RWPE2 (cell line): ENCODE measurements at places on chromosomes 16 and 17.

GRCh38 chr17:75896415-75897159 is at the start of gene TRIM65:
Gene TRIM65, minus strand, starts transcription at chr17:75896951. Its CDS starts 14 bp downstream, at chr17:75896937.
- peak; percentile 83 for DNase-seq

GRCh38 chr17:2874189-2874686 is 78.0 kb downstream of the RAP1GAP2 start:
- DNase-seq: no peak

DNA sequence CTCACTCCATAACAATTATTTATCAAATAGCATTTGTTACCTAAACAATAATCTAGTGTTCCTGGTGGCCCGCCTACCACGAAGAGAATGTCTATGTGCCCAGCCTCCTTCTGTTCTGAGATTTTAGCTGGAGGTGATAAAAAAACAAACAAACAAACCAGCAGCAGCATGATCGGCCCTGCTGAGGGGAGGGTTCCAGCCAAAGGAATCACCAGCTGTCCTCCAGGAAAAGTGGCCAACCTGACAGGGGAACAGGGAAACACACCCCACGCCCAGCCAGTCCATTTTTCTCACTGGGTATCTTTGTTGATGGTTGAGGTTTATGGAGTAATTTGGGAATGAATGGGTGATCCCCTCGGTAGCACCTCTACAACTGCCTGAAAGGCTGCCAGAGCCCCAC is 203.0 kb upstream of the DYNLRB2 start:
- DNase-seq: no peak

GRCh38 chr17:76556765-76557367 is 17.0 kb downstream of the PRCD start:
- no peak for DNase-seq

DNA sequence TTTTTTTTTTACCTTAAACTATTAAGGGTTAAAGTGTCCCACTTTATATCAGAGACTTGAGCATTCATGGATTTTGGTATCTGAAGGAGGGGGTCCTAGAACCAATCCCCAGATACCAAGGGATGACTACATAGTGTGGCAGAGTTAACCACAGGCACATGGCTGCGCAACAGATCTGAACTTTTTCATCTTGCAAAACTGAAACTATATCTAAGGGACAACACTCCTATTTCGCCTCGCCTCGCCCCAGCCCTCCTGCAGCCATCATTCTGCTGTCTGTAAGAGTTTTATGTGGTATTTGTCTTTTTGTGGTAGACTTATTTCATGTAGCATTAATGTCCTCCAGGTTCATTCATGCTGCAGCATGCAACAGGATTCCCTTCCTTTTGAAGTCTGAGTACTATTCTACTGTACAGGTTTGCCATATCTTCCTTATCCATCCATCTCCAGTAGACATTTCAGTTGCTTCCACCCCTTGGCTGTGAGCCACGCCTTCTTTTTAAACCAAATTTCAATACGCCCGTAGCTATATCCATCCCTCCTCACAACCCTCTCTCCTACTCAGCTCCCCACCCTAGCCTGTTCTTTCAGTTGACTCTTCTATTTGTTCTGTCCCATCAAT is 53.2 kb downstream of the AMFR start:
- DNase-seq: no peak

DNA sequence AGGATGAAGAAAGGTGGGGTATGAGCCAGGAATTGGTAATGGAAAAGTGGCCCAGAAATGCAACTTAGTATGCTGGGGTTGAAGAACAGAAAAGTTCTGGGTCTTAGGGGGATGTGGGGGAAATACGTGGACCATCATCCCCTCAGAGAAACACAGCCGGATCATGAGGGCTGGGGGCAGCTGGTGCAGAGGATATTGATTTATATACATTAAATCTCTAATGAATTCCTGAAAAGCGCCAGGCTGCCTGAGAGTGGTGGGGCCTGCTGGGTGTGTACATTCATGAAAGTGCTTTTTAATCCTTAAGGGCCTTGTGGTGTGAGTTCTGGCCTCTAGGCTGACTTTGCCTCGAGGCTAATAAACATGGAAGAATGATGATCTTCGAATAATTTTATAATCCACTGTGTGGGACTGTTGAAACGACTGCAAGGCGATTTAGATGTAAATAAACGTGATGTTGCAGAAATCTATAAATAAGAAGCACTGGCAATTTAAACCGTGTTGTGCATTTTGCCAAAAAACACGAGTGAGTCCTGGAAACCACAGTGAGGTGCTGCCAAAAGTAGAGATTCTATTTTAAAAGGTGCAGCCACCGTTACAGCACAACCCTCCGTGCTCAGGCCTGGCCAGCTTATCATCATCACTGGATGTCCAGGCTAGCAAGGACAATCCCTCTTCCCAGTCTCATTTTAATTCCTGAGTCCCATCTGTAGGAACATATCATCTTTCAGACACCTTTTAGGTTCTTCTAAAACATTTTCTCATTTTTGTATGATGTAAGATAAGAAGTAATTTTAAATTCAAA is 32.1 kb downstream of the PRKAR1A start:
- DNase-seq: no peak

DNA sequence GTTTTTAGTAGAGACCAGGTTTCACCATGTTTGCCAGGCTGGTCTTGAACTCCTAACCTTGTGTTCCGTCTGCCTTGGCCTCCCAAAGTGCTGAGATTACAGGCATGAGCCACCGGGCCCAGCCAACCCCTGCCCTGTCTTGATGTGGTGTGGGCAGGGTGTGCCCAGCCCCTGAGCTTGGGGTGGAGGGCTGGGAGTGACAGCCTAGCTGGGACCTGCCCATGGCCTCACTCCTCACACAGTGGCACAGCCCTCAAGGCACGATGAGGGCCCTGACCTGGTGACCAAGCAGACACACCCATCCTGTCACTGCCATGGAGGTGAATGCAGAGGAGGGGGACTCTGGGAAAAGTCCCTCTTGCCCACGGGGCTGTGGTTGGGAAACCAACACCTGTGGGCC is 3.0 kb downstream of the IL32 start:
- DNase-seq: no peak

- no peak for DNase-seq
Observed at GRCh38 chr17:17749921-17750320, 68.7 kb downstream of the RAI1 start.

DNA sequence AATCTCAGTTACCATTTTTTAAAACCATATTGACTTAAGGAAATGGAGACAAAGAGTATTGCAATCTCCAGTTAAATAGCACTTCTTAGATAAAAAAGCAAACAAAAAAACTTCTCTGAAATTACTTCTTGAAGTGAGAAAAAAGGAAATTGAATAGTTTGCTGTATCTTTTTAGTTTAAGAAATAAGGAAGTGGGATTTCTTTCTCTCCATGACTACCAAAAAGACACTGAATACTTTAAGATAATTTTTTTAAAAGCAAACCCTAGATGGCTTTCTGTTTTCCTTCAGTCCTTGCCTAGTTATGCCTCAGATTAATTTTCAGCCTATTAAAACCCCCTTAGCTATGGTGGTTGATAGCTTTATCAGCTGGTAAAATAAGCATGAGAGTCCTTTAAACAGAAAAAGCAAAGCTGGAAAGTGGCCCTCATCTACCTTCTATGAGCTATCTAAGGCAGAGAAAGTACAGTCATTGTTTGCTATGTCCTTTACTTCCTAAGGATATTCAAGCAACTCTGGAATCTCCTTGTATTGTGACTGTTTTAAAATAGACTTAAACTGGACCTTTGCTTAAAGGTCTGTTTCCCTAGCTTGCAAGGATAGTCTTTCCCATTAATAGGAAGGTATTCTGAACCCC is 28.6 kb downstream of the TPPP3 start:
- DNase-seq: no peak

DNA sequence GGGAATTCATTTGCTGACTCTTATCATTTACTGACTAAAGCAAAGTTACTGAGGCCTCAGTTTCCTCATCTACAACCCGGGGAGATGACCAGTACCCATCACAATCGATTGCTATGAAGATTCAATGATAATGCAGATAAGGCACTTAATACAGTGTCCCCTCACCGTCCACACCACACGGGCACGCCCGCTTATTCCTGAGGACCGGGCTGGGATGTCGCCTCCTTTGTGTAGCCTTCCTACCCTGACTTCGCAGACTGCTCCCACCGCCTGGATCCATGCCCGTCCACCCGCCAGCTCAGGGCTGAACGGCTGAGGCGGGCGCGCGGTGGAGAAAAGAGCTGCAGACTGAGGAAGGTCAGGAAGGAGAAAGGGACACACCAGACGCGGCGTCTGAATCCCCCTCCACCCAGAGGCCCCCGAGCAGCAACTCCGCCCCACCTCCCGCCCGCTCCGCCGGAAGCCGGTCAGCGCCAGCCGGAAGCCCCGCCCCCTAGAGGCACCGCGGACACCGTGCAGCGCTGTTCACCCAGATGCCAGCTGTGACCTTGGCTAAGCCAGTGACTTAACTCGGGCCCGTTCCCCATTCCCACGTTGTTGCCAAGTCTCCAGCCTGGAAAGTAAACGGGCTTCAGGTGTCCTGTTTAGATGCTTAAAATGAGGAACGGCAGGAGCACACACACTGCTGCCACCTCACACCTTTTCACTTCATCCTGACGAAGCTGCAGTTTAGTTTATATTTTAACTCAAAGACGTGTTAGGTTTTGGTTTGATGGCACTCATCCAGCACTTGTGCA is at the start of gene KRABD2:
KRABD2 (minus strand) TSS at position 434 of the 797 bp plus-strand sequence.
- peak; percentile 94 for DNase-seq

- DNase-seq: no peak
Observed at GRCh38 chr16:78505036-78505435, 405.6 kb downstream of the WWOX start.

DNA sequence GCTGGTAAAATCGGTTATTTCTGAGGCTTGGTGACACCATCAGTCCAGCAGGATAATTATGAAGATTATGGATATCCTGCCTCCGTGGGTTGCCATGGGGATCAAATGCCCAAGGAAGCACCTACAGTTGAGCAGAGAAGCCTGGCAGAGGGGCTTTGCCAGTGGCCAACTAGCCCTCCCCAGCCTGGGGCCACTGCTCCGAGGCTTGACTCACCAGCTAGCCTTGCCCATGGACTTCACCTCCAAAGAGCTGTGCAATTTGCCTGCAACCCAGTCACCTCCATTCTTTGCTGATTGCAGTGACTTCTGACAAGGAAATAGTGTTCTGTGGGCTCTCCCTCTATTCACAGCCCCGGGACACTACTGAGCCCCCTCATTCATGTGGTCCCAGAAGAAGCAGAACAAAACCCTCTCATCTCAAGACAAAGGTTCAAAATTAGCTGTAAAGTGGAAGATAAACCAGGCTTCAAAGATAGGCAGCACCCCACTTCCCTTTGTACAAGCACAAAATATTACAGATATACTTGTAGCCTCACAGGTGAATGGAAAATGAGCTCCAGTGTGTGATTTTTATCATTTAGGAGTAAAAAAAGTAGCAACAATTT is 1.6 kb downstream of the PECAM1 start:
- DNase-seq: no peak

- no peak for DNase-seq
Observed at GRCh38 chr17:61254904-61255303, 144.7 kb upstream of the TBX2 start.

DNA sequence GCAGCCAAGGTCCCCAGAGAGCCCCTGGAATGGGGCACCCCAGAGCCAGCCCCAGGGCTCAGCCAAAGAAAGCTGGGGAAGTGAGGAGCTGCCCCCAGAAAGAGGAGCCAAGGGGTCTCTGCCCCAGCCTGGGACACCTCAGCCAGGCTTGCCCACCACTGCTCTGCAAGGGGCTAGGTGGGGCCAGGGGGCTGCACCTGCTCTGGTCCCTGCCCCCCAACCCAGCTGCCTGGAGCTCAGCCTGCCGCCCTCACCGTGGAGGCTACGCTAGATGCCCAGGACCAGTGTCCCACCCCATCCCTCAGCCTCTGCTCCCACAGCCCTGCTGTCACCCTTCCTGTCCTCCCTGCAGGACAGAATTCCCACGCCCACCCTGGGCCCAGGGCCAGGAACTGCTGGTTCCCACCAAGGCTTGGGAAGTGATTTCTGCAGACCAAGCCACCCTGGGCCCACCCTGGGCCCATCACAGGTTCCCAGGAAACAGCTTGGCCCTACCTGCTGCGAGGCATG is 28.1 kb upstream of the KRT17 start:
- DNase-seq: no peak

DNA sequence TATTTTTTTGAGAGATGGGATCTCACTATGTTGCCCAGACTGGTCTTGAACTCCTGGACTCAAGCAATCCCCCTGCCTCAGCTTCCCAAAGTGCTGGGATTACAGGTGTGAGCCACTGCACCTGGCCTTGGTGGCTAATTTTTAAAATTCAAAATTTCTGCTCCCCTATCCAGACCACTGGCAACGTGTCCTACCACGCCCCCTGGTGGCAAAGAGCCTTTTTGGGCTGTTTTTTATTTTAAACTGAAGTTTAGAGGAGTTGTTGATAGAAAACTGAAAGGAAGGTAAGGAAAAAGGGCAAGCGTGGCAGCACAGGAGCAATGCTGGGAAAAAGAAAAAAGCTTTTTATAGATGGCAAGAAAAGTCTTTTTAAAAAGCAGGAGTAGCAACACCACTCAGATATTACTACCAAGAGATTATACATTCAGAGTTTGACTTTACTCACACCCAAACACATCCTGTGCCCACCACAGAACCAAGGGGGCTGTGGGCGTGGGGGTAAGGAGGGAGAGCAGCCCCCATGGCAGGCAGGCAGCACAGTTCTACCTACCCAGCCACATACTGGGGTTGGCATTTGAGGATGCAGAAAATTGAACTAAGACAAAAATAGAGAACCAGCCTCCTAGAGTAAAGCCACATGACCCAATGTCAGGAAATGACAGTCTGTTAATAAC is 4.2 kb upstream of the MXRA7 start:
- DNase-seq: no peak

DNA sequence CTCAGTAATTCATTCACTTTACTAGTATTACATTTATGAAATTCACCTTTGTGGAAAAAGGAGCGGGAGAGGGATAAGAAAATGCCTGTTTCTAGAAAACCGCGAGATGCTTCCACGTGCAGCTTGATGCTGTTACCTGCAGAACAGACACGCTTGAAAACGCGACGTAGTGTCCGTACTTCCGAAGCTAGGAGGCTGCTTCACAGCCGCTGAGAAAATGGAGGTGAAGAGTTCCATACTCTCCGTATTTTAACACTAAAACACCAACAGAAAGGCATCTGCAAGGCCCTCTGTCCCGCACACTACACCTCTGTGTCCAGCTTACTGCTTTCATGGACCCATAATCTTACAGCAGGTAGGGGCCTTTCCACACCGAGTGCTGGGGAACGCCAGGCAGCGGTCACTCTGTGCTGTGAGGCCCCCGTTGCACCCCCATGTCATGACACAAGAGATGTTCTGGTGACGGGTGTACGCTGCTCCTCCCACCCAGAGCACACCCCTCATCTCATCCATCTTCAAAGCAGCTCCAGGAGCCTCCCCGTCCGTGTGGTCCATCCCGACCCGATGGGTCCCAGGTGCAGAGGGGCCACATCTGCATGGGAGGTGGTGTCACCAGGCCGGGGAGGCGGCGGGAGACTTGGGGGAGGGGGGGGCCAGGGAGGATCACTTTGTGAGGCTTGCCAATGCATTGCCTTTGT is 40.4 kb downstream of the USP22 start:
- DNase-seq: no peak
